ENCODE measurements at places on chromosomes 7 and 10.

DNA sequence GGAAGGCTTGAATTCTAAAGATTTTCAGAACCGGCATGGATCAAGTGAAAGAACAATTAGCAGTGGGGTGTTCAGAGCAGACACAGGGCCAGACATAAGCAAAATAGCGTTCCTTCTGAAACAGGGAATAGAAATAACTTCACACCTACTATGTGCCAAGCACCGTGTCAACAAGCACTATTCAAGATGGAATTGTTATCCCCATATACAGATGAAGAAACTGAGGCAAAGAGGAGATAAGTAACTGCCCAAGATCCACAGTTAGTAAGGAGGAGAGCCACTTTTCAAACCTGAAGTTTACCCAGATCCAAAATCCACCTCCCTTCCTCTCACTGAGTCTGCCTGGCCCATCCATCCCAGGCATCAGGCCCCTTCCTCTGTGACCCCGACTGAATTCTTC lies 73.6 kb upstream of the PIK3CG start:
- no peak for DNase-seq

DNA sequence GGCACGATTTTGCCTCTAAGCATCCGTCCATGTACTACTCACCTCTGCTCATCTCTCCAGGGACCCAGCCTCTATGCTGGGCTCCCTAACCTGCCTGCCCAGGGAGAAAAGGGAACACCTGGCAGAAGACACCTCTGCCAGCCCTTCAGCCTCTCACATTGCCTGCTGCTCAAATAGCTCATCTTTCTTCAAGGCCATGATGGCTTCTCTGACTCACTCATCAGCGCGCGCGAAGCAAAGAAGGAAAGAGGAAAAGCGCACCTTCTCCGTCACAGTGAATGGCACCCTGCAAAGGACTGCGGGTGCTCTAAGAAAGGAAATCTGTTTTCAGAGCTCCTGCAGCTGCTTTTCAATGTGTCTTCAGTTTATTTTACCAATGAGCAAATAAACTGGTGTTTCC lies 174.0 kb downstream of the PRKAG2 start:
- no peak for DNase-seq

- DNase-seq: no peak
These were observed 64.7 kb upstream of the ECHDC3 start for GRCh38 chr10:11677480-11677879.

GRCh38 chr10:129875993-129876726 lies 87.9 kb downstream of the EBF3 start:
- no peak for DNase-seq

GRCh38 chr7:70698219-70698832 lies 433.6 kb upstream of the GALNT17 start:
- DNase-seq: no peak

- no peak for DNase-seq
These were observed 23.5 kb downstream of the OGDH start for GRCh38 chr7:44629829-44630522.

GRCh38 chr10:103668351-103669242 lies 175.1 kb downstream of the NEURL1 start:
- peak; percentile 89 for DNase-seq

GRCh38 chr10:98138031-98138430 lies 3.6 kb downstream of the R3HCC1L start:
- DNase-seq: no peak

- DNase-seq: no peak
These were observed 17.6 kb upstream of the ORC5 start for GRCh38 chr7:104225451-104225850.

- no peak for DNase-seq
These were observed 184.9 kb upstream of the ADCY1 start for GRCh38 chr7:45389073-45389872.

- no peak for DNase-seq
These were observed 14.3 kb downstream of the UBTD1 start for GRCh38 chr10:97512993-97513392.

GRCh38 chr7:118839515-118839914 lies 615.0 kb downstream of the ANKRD7 start:
- DNase-seq: no peak

DNA sequence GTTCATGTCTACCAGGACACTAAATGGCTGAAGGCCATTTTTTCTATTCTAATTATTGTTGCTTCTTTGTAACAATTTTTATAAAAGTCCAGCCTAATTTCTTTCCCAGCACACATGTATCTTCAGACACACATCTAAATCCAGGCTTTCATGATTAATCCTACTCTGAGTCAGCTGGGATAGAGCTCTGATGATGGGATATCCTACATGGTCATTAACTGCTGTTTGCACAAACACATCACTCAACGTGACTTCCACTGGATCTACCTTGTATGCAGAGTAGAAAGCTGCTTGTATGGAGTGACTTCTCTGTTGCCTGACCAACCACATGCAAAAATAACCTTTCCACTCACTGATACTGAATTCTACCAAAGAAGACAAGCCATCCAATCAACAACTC lies 260.9 kb downstream of the AHR start:
- DNase-seq: no peak

DNA sequence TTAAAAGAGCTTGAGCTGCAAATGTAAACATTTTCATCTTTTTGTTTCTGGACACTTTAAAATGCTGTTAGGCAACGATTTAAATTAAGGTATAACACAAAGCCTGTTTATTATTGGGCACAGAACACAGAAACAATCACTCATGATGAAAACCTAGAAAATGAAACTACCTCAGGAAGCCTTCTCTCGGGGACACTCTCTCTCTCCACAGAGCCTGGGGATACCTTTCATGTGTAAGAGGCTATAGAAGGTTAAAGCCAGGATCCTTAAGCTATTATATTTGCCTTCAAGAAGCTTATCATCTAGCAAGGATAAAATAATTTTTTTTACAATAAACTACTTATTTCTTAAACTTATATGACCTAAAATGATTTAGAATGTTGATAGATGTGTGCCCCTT lies 194.1 kb downstream of the SKAP2 start:
- no peak for DNase-seq

GRCh38 chr7:135519871-135520270 lies 10.0 kb upstream of the CNOT4 start:
- DNase-seq: no peak

DNA sequence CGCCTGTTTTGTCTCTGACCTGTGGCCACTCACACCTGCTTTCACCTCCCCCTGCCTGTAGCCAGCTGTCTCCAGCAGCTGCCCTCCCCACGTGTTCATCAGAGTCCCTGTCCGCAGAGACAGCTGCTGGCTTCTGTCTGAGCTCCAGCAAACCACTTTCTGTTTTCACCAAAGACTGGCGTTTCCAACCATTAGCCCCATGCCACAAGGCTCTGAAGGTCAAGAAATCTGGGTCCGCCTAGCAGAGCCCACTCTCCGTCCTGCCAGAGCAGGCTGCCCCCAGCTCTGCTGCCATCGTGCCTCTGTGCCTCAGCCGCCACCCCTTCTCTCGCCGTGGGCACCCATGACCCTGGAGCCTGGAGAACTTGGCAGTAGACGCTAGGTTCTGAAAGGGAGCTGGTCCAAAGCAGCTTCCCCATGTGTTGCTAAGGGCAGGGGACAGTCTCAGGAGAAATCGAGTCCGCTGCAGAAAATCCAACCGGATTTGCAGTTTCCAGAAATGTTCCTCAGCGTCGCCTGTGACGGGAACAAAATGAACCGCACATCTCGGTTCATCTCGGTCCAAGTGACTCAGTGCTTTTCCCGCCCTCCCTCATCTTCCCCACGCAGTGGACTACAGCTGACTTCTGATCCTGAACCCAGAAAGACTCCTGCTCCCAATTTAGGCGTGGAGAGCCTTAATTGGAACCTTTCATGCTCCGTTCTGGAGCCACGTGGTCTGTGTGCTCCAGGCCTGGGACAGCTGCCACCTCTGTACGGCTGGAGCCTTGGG lies 28.0 kb downstream of the TMEM120A start:
- no peak for DNase-seq

GRCh38 chr10:79321951-79322350 lies 25.3 kb upstream of the PPIF start:
- no peak for DNase-seq
